ENCODE measurements at places on chromosomes 12 and 14.

- no peak for DNase-seq
Measured at GRCh38 chr12:20778969-20779368, 31.5 kb upstream of the SLCO1B3 start.

- DNase-seq: no peak
Measured at GRCh38 chr12:54538136-54538700, 11.2 kb upstream of the PDE1B start.

- DNase-seq: no peak
Measured at GRCh38 chr14:68312884-68313610, 479.8 kb downstream of the ZFP36L1 start.

GRCh38 chr14:55760789-55761566 lies 181.0 kb downstream of the KTN1 start:
- DNase-seq: no peak

DNA sequence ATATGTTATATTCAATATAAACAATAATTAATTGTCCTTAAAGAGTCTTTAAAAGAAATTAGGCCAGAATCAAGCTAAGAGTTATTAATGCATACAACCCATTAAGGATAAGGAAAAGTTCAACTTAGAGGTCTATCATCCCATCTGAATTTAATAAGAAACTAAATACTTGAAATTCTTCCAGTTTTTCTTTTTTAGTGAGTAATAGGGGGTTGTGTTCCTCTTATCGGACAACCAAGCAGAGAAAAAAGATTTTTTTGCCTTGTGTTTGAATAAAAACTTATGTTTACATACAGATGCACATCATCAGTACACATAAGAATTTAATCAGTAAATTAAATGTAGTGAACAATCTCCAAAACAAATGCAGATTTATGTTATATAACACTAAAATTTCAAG lies 32.5 kb downstream of the PAWR start:
- DNase-seq: no peak
